Stimulated activated CD8-positive, alpha-beta memory T cell treated with anti-CD3 and anti-CD28 coated beads, Interleukin-7, amount 100 ng/mL, for 4 hours (primary cell): ENCODE measurements at places on chromosomes 12 and 14.

DNA sequence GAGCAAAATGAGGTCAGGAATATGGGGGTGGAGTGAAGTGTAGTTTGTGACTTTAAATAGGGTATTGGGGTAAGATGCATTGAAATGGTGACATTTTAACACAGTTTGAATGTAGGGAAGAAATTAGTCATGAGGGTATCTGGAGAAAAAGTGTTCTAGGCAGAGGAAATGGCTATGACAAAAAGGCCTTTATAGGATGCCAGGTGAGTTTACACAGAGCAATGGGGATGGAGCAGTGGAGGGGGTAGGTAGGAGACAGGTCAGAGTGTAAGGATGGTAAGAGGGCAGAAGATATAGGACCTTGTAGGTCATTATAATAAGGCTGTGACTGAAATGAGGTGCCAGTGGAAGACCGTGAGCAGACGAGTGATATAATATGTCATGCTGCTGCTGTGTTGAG, 30.4 kb downstream of the HEATR5A start:
- no peak for DNase-seq

DNA sequence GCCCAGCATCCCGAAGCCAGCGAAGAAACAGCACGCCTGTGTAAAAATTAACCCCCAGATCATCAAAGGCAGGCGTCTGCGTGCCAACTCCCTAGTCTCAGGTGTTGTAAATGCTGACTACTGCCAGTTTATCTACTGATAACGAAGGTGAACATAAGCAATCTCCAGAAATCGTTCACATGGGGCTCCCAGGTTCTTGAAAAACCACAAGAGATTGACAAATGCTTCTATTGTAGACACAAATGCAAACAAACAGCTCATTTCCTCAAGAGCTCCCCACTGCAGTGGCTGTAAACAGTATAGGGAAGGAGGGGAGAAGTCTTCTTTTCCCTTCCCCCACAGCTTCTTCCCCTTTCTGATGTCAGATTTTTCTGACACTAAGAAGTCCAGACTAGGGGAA, 5.3 kb upstream of the PLEKHG3 start:
- no peak for DNase-seq

DNA sequence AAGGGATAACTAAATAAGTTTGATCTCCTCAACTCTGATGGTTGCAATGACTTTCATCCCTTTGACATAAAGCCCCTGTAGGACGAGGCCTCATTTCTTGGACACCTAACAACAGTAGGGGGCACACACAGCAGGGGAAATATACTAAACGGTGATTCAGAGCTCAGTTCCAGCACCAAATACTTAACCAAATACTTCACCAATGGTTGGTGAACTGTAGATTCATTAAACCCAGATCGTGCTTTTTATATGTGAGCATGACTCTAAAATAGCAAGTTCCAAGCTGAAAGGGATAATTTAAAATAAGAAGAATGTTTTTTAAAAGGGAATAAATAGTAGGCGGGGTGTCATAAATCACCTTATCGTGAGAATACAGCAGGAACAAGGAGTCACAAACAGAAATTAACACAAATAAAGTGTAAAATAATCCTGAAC, 53.2 kb downstream of the ATG2B start:
- no peak for DNase-seq

- no peak for DNase-seq
These were observed 4.1 kb downstream of the NINJ2 start for GRCh38 chr12:659090-659683.

DNA sequence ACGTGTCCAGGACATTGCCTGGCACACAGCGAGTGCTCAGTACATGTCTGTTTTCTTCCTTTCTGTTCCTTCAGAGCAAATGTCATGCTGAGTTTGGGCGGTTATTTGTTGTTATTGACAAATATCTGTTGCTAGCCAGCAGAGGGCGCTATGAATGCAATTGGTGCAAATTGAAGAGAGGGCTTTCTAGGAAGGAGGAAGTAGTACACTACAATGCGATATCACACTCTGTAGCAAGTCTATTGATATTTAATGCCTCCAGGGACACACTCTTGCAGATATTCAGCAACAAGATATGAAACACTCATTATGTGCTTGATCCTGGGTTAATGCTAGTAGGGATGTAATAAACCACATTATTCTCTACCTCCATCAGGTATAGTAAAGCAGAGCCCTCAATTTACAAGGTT, 267.3 kb upstream of the SRRM4 start:
- no peak for DNase-seq

DNA sequence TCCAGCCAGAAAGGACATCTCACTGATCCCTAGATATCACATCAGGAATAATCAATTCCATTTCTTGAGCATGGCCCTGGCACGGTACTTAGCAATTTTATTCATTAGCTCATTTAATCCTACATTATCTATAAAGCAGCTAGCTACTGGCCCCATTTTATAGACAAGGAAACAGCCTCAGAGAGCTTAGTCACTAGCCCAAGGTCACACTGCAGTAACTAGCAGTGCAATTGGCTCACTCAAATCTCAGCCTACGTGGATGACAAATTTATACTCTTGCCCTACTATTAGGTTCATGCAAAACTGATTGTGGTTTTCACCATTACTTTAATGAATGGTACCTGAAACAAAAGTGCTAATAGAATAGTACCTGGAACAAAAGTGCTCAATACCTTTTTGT, 41.7 kb downstream of the NUAK1 start:
- no peak for DNase-seq

DNA sequence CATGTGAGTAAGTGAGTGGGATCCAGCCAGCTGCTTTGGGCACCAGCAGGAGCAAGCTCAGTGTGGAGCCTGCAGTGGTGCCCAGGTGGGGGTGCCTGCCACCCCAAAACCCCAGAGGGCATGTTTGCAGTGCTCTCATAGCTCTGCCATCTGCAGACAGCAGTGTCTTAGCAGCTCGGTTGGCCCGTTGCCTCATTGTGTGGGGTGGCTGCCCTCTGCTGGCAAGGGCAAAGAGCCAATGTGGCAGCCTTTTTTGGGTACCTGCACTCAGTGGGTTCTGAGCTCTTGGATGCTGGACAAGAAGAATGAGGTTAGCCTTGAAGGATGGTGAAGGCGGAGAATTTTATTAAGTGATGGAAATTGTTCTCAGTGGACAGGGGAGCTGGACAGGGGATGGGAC, 52.3 kb downstream of the NEUROD4 start:
- peak; percentile 53 for DNase-seq

GRCh38 chr12:92278378-92278828, 132.8 kb upstream of the BTG1 start:
- DNase-seq = no peak

DNA sequence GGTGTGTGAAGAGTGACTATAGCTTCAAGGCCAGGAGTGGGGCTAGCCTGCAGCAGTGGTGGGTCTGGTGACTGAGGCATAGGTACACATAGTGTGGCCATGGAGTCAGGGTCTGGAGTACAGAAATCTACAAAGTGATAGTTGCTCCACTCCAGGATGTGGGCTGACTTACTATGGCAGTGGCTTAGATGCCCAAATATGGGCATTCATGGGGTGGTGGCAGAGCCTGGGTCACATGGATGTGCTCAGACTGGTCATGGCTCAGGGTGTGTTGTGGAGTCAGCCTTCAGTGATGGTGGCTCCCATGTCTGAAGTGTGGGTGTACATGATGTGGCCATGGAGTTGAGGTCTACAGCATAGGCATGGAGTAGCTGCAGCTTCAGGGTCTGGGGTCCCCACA, 27.3 kb downstream of the CLEC6A start:
- DNase-seq = no peak

DNA sequence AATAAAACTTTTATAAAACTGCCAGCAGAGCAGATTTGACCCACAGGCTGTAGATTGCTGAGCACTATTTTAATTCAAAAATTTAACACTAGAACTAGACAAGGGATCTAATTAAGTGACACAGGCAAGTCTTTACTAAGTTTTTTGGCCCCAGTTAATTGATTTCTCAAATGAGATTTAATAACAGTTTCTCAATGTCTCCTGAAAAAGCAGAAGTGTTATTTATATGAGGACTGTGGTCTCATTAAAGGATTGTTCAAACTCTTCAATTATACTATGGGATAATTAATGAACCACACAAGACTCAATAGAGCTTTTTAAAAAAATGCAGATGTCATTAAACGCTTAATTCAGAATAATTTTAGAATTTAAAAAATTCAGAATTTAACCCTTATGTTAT, 1.9 kb downstream of the HEATR5A start:
- DNase-seq = no peak

- no peak for DNase-seq
These were observed 272.8 kb upstream of the GARIN2 start for GRCh38 chr14:66916421-66916820.

- no peak for DNase-seq
These were observed 4.5 kb upstream of the PRR4 start for GRCh38 chr12:10853776-10854175.

GRCh38 chr14:95979339-95980042, 59.7 kb upstream of the C14orf132 start:
- DNase-seq = no peak

- DNase-seq = no peak
These were observed 18.2 kb upstream of the SUSD6 start for GRCh38 chr14:69593018-69593677.

GRCh38 chr14:50812856-50813543, 18.0 kb downstream of the NIN start:
- no peak for DNase-seq

DNA sequence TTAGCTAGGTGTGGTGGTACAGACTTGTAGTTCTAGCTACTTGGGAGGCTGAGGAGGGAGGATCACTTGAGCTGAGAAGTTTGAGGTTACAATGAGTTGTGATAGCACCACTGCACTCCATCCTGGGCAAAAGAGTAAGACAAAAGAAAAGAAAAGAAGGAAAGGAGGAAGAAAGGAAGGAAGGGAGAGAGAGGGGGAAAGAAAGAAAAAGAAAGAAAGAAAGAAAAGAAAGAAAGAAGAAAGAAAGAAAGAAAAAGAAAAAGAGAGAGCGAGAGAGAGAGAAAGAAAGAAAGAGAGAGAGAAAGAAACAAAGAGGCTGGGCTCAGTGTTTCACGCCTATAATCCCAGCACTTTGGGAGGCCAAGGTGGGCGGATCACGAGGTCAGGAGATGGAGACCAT, 10.3 kb upstream of the GNPTAB start:
- no peak for DNase-seq

- DNase-seq = no peak
These were observed 51.1 kb downstream of the BAZ2A start for GRCh38 chr12:56578983-56579546.

DNA sequence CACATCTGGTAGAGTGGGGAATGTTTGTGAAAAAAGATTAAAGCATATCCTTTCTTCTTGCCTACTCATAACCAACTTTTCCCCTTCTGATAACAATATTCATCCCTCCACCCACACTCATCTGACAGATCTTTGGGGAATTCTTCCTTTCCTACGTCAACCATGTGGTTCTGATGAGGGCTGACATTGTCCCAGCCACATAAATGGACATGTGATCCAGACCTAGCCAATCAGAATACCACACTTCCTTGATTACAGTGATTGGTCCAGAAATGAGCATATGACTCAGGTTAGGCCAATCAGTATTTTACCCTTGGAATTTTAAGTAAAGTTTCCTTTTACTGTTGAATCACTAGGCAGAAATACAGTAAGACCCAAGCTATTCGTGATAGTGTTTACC, 58.9 kb downstream of the GPR65 start:
- no peak for DNase-seq
